EH (cell line): ENCODE measurements at places on chromosomes 3 and 15.

DNA sequence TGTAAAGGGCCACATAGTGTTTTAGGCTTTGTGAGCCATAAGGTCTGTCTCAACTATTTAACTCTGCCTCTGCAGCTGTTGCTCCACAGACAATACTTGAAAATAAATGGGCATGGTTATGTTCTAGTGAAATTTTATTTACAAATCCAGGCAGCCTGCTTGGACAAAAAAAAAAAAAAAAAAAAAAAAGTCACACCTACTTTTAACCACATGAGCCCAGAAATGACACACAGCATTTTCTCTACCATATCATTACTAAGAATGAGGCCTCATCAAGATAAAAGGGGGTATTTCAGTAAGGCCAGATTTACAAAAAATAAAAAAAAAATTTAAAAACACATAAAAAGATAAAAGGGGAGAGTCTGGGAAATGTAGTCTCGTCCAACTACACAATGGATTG is 1.7 kb upstream of the NGLY1 start:
- no peak for DNase-seq

- DNase-seq, result peak; percentile 33
Observed at GRCh38 chr15:38084289-38084688, 149.8 kb downstream of the TMCO5A start.

DNA sequence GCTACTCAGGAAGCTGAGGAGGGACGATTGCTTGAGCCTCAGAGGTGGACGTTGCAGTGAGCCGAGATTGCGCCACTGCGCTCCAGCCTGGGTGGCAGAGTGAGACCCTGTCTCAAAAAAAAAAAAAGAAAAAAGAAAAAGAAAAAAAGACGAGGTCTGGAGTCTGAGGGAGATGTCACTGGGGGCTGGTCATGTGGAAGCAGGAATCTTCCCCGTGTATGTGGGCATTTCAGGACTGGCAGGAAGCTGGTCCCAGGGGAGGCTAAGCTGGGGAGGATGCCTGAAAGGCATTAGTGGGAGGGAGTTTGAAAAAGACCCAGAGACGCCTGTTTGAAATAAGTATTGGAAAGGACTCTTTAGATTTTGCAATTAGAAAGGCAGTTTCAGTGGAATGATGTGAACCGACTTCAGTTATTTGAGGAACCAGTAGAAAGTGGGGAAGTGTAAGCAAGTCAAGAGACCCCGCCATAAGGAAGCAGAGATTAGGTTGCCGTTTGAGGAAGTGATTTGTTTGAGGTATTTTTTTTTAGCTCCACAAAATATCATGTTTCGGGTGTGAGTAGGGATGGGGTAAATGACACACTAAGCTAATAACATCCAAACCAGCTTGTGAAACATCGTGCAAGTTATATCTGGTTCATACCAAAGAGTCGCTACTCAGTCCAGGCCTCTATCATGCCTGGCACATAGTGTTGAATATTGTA is 55.5 kb downstream of the ST6GAL1 start:
- no peak for DNase-seq

DNA sequence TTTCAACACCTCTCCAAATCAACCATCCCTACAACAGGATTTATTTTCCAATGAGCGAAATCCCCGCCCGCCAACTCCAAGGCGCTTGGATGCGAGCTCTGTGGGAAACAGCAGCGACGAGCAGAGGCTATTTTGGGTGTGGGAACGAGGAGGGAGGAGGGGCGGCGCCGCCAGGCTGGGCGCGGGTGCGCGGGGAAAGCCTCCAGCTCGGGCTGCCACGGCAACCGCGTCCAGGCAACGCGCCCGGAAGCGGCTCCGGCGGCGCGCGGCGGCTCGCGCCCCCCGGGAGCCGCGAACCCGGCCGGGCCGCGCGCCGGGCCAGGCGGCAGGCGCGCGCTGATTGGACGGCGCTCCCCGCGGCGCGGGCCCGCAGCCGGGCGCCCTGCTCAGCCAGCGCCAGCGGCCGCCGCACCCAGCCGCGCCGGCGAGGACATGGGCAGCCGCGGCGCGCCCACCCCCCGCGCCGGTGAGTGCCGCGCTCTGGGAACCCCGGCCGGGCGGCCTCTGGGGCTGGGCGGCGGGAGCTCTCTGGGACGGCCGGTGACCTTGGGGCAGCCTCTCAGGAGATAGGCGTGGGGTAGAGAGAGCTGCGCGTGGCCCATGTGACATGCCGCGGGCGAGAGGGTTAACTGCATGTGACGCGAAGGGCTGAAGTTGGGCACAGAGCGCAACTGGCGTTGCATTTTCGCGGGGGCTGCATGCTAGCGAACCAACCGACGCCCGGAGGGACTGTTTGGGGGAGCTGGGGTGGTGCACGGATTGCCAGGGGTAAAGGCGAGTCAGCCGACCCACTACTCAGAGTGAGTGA is at the start of gene FAM81A:
FAM81A (plus strand) TSS at position 370 of the 808 bp plus-strand sequence. CDS start 20,441 bp downstream, outside the sequence.
- DNase-seq, result peak; percentile 84

GRCh38 chr3:30628901-30629590 is 22.6 kb downstream of the TGFBR2 start:
- DNase-seq, result no peak

DNA sequence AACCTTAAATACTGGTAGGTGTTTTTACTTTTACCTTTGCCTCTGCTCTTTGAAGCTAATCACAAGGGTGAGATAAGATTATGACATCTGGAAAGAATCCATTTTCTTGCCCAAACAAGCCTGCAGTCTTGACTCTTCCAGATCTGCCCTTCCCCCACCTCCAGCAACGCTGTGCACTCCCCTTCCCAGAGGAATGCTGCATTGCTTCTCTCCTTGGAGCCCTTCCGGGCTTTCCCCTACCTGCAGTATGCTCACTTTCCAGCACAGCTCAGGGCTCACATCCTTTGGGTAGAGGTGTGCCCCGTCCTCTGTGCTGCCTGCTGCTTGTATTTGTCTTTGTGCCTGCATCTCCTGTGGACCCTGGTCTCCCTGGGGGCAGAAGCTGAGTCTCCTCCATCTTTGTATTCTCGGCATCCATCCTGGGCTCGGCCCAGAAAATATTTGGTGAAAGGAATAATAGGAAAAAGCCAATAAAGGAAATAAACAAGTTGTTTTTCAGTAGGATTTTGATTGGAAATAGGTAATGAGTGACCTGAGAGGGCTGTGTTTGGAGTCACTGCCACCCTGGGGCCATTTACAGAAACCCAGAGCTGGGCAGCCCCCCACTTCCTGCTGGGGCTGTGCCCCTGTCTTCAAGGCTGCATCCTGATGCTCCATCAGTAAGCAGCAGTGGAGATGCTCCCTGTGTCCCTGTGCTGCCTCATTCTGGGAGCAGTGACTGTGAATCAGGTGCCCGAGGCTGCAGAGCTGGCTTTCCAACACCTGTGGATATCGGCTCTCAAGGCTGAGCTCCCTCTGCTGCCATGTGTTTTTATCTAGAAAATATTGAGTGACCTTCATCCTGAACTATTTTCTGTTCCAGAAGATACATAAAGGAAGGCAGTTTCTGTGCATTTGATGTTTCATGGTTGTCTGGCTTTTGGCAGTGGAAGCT is 117.5 kb downstream of the EEFSEC start:
- DNase-seq, result no peak

DNA sequence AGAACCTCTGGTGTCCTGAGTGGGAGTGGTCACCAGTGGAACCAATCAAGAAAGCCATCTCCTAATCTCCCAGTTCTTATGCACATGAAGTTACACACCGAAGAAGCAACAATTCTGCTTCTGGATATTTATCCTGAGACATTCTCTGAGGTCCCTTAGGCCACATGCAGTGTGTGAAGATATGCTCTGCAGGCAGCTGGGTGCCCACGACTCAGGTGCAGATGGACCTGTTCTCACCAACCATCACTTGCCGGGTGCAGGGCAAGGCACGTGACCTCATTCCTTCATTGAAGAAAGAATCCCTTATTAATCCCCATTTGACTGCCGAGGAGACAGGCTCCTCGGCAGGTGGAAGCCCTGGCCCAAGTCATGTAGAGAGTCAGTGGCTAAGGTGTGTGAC is 79.8 kb downstream of the WNT7A start:
- no peak for DNase-seq

DNA sequence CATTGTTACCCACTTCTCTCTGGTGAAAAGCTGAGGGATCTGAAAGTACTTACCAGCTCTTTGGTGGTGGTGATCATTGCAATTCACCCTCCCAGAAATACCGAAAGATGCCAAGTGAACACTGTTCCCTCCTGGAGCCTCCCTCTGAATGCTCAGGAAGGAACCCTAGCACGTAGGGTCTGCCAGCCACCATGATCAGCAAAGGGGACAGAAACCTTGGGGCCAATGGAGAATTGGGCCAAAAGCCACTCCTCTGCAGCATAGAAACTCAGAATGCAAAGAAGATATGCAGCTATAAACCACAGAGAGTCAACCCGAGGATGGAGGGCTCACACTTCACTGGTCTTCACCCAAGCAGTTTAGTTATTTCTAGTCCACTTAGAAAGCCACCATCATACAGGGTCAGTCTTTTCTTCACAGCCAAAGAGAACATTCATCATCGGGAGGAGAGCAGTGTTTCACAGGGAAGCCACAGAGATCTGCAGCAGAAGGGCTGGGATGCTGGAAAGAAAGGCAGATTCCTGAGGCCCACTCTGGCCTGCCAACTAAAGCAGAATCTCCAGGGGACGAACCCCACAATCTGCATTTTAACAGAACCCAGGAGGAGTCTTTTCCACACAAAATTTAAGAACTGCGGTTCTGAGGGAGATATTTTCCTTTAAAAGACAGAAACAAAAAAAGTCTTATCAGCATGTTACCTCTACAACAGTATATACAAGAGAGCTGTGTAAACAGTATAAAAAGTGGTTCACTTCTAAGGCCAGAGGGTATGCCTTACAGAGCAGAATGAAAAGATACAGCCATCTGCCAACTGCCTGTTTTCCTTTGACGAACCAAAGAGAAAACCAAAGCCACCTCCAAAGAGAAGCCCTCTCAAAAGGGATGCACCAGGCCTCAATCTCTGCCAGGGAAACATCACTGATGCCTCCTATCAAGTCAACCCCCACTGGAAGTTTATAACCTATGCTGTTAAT is 11.3 kb downstream of the TBC1D2B start:
- DNase-seq, result no peak

DNA sequence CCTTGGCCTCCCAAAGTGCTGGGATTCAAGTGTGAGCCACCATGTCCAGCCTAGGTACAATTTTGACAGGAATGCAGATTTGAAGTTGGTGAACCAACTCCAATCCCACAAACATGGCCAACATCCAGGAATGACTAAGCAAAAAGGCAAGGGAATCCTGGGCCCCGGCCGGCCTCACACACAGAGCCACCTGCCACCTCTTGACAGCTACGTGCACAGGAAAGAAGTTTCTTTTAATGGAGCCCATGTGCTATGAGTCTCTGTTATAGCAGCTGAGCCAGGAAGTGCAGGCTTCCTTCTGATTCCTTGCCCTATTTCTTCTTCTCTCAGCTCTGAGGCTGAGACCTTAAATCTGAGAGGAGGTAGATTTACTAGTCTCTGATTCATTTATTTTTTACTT is 8.8 kb downstream of the TMEM40 start:
- DNase-seq, result peak; percentile 87

DNA sequence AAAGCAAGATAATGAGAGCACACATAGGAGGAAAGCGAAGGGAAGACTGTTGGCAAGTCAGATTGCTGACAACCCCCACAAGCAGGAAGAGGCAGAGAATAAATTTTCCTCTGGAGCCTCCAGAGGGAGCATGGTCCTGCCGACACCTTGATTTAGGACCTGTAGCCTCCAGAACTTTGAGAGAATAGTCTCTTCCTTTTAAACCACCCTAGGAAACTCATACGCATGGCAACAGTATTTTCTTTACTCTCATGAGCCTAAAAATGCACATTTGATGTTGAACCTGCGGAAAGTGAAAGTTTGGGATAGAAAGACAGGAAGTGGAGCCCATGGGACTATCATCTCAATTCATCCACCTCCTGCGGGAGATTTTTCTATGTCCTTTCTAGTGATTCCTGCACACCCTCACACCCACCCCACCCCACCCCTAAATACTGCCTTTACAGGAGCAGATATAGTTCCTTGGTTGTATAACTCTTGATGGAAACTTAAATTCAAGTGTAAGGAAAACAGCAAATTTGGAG is 116.7 kb upstream of the LPP start:
- peak; percentile 64 for DNase-seq

DNA sequence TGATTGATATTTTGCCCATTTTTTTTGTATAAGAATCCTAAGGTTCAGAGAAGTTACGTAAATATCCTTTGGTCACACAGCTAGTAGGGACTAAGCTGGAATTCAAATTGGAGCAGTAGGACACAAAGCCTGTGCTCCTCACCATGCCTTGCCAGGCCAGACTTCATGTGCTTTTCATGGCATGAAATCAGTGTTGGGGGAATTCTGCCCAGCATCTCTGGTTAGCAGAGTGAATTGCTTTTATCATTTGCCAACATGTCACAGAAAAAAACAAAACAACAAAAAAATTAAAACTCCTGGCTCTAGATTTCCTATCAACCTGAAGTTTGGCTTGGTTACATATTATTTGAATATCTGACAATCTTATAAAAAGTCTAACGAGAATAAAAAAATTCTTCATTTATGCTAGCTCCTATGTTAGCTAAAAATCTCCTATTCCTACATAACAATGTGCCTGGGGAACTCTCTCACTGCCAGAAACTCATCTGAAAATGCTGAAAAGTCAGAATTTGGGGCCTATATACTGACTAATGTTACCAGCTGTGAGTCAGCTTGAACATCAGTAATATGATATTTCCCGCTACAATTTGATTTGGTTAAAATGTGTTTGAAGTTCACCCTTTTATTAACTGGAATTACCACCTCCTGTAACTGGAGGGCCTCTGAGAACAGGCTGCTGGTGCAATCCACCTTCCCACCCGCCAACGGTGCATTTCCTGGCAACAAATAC is 141.7 kb downstream of the TIGIT start:
- no peak for DNase-seq

- no peak for DNase-seq
Observed at GRCh38 chr3:53239800-53240199, 16.0 kb downstream of the TKT start.

GRCh38 chr15:39555885-39556284 is 25.0 kb upstream of the THBS1 start:
- peak; percentile 9 for DNase-seq

DNA sequence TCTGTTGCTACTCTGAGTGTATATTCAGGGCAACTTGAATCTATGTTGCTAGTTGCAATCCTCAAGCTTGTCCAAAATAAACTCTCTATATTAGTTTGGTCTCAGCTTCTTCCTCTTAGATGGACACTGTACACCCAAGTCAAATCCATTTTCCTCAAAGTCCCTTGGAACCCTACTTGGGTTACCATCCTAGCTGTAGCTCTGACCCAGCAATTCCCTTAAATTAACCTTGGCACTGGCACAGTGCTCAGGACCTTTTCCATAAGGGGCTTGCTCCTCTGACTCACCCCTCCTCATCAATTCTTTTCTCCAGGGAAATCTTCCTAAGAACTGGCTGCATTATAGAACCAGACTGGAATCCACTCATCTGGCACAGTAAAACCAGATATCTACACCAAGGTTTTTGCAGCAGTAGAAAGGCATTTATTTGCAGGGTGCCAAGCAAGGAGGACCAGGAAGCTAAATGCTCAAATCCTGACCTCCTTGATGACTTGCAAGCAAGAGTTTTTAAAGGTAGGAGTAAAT is 44.9 kb upstream of the B3GALNT1 start:
- no peak for DNase-seq

- DNase-seq, result peak; percentile 57
Observed at GRCh38 chr15:74320352-74321247, 46.8 kb downstream of the CYP11A1 start.
